ENCODE measurements at places on chromosomes 11 and 22. TPM values are rescaled to one million over a fixed set of nuclear protein-coding genes. Genes with fewer than 3 reads are reported as not detected.

GRCh38 chr22:38437416-38437815 is 17.6 kb downstream of the KCNJ4 start:
- DNase-seq = no peak

GRCh38 chr11:78647986-78648875 is 73.6 kb upstream of the NARS2 start:
- no peak for DNase-seq

Gene SLC17A6
- not detected for total RNA-seq

DNA sequence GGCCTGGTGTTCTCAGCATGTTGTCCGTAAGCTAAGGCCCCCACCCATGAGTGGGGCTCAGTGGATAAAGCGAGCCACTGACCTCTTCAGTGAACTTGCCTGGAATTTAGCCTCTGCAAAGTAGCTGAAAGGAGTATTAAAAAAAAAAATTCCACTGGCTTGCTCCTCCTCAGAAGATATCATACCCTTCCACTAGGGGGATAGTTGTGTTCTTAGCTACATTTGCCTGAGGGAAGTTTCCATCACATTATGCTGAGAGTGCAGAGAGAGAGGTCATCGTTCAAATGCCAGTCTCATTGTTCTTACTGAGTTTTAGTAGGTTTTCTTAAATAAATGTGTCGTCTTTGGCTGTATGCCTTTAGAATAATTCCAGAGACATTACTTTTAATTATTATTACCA is 879.7 kb downstream of the JRKL start:
- DNase-seq = no peak

GRCh38 chr11:15157606-15158137 is 42.9 kb downstream of the INSC start:
- no peak for DNase-seq

GRCh38 chr11:104000798-104001197 is 35.6 kb upstream of the DDI1 start:
- DNase-seq = peak; percentile 27

Gene IGLL1
- not detected for total RNA-seq

Measured in fibroblast of villous mesenchyme (primary cell).